Activated CD4-positive, alpha-beta T cell treated with anti-CD3 and anti-CD28 coated beads for 48 hours (primary cell): ENCODE measurements at places on chromosomes 12 and 14.

- DNase-seq = no peak
Observed at GRCh38 chr14:39884091-39884490, 451.9 kb upstream of the FBXO33 start.

DNA sequence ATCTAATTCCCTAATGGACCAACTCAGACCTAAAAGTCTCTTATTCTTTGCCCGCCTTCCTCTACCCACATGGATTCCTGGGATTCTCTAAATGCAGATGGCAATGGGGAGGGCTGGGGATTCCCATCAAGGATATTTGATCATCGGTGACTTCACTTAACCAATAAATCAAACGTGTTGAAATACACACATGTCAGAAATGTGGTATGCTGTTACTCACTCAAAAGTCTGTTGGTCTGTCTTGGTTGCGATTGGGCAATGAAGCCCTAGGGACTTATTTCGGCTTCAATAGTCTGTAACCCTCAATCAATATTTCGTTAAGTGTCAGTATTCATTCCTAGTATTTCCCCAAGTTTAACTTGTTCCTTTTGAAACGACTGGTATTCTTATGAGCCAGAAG lies 117.2 kb upstream of the DIO3 start:
- no peak for DNase-seq

GRCh38 chr14:74569806-74570591 lies 42.0 kb downstream of the LTBP2 start:
- no peak for DNase-seq

- no peak for DNase-seq
Observed at GRCh38 chr14:55749201-55749812, 169.3 kb downstream of the KTN1 start.

DNA sequence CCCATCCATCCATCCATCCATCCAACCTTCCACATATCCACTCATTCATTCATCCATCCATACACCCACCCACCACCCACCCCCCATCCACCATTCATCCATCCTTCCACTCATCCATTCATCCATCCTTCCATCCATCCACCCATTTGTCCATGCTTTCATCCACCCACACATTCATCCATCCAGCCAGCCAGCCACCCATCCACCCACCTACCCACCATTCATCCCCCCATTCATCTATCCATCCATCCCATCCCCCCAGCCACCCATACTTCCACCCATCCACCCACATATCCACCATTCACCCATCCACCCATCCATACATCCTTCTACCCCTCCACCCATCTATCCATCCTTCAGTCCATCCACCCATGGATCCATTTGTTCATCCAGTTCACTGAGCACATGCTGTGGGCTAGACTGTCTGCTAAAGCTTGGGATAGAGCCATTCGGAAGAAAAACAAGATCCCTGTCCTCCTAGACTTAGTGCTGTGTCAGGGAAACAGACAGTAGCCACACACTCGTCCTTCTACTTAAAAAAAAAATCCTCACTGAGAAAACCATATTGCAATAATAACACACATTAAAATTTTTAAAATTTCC lies 377.5 kb downstream of the ADGRD1 start:
- no peak for DNase-seq

DNA sequence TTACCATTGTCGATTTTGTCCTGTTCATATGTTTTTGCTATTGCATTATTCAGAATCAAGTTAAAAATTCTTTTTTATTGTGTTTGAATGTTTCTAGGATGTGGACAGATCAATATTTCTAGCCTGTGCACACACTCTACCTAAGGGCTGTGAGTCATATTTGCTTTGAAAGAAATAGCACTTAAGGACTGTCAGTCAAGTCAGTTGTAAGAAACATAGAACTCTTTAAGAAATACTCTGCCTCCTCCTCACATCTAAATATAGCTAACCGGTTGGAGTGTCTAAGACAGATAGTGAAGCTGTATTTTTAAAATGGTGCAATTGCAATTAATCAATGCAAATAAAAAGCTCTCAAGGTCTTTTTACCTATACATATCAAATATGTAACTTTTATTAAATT lies 17.9 kb upstream of the MGST1 start:
- DNase-seq = no peak

- DNase-seq = no peak
Observed at GRCh38 chr12:95286713-95287112, 69.1 kb downstream of the VEZT start.

DNA sequence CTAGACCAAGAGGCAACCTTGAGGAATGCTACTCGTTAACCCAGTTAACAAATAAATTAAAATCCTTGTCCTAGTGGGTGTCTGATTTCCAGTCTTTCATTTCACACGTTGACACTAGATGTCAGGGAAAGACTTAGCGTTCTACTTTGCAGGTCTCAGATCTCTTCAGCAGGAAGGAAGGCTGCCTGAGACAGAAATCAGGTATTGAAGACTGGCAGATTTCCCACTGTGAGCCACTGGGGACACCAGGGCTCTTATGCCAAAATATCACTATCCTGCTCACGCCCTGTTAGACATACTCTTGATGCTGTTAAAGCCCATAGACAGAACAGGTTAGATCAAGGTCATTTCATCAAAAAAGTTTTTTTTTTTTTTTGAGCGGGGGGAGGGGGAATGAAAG lies 33.0 kb downstream of the EMP1 start:
- no peak for DNase-seq

DNA sequence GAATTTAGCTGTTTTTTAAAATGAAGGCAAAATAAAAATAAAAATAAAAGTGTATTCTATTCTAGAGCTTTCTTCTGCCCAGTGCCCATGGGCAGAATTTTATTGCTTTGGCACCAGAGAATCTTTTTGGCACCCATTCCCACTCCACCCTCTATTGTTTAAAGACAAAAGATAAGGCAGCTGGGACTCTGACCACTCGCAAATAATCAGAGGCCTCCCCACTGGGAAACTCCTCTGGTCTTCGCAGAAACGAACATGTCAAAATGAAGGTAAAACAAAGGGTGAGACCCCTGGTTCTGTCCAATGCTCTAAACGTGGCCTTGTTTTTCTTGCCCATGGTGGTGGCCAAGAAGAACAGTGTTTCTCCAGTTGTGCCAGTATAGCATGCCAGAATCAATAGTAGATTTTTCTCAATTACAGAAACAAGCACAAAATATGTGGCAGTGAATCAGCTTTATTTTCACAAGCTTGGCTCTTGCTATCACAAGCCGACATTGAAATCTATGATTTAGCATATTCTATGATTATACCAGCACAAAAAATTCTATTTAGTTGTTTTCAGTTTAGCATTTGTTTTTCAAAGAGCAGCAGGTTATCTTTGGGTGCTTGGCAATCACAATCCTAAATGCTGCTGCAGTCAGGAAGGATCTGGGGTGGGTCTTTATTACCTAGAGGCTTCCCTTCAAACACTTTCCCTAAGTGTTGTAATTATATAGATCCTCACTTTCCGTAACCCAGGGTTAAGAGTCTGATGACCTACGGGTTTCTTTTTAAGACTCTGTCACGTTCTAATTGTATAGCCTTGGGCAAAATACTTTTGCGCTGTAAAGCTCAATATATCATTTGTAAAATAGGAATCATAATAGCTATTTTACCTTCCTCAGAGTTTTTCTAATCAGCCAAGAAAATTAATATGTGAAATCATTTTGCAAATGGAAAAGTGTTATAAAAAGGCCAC lies 50.5 kb downstream of the KITLG start:
- DNase-seq = no peak

GRCh38 chr14:102872020-102872419 lies 50.4 kb upstream of the AMN start:
- no peak for DNase-seq

GRCh38 chr14:82190742-82191141 lies 657.1 kb upstream of the SEL1L start:
- no peak for DNase-seq

GRCh38 chr12:48043771-48044170 lies 39.5 kb upstream of the COL2A1 start:
- DNase-seq = no peak

- peak; percentile 33 for DNase-seq
Observed at GRCh38 chr12:65123435-65124063, 2.4 kb upstream of the WIF1 start.

DNA sequence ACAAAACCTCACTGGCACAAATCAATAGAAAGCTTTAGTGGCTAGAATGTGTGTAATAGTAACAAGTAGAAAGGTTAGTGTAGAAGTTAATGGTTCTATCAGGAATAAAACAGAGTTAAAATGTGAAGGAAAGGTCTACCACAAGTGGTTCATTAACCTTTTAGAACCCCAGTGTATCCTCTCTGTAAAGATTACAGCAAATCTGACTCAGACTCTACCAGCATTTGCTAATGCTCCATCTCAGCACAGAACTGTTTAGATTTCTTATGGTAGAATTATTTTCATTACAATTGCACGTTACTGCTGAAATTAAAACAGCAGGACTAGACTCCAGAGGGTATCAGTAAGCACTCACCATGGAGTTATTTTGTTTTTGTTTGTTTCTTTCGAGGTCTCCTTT lies 609.0 kb upstream of the LMO3 start:
- DNase-seq = no peak

- DNase-seq = no peak
Observed at GRCh38 chr12:44431647-44432343, 444.3 kb downstream of the NELL2 start.

GRCh38 chr14:77459072-77459723 lies 1.3 kb downstream of the AHSA1 start:
- DNase-seq = peak; percentile 86
